Activated T-cell treated with anti-CD3 and anti-CD28 coated beads for 4 hours (primary cell): ENCODE measurements at places on chromosomes 16 and 17.

GRCh38 chr17:31374094-31374447 is 17.4 kb upstream of the RAB11FIP4 start:
- DNase-seq = no peak

DNA sequence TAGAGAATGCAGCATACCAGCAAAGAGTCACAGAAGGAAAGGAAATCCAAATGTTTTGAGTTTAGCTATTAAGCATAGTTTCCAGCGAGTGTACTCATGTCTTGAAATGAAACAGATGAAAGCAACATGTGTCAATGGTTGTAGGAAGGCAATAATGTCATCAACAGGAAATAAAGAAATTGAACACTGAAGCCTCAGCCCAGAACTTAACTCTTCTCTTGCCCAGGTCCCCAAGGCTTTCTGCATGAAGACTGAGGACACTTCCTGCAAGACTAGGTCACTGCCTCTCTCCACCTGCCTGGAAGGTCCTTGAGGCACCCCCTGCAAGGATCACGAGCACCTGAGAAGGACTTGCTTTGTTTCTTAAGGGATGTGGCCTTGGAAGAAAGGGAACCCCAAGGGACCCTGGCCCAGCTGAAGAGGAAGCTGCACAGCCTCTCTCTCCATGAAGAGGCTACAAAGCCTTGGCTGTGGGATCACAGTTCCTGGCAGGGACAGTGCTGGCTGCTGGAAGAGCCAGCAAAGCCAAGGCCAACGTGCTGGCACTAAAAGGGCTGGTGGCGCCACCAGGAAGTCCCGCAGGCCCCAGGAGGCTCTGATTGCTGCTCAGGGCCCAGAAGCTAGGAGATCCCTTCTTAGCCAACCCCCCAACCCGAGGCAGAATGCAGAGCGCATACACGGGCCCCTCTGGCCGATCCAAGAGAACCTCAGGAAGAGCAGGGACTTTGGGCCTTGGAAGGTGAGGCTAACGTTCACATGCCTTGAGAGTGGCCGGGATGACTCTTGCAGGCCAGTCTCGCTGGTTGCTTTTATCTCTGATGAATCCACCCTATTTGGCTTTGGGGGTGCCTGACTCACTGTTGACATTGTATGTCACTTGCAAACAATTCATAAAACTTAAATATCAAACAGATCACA is 23.4 kb upstream of the AXIN2 start:
- no peak for DNase-seq

DNA sequence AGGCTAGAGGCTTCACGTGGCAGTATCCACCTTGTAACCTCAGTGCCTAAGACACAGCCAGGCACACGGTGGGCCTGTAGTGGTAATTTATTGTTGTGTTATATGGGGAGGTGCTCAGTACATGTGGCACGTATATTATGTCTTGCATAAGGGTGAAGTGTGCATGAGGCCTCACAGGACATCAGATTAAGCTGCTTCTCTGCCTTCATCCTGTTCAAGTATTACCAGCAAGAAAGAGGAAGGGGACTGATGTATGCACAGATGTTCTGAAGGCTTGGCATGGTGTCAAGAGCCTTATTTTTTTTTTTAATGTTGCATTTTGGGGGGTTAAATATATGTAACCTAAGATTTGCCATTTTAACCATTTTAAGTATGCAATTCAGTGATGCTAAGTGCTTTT is 71.6 kb downstream of the ABCC1 start:
- DNase-seq = no peak

- no peak for DNase-seq
Observed at GRCh38 chr17:6426356-6427101, 8.4 kb downstream of the AIPL1 start.
